ENCODE measurements at places on chromosomes 5 and 9.

- no peak for DNase-seq
Observed at GRCh38 chr5:53360811-53361210, 119.6 kb upstream of the FST start.

DNA sequence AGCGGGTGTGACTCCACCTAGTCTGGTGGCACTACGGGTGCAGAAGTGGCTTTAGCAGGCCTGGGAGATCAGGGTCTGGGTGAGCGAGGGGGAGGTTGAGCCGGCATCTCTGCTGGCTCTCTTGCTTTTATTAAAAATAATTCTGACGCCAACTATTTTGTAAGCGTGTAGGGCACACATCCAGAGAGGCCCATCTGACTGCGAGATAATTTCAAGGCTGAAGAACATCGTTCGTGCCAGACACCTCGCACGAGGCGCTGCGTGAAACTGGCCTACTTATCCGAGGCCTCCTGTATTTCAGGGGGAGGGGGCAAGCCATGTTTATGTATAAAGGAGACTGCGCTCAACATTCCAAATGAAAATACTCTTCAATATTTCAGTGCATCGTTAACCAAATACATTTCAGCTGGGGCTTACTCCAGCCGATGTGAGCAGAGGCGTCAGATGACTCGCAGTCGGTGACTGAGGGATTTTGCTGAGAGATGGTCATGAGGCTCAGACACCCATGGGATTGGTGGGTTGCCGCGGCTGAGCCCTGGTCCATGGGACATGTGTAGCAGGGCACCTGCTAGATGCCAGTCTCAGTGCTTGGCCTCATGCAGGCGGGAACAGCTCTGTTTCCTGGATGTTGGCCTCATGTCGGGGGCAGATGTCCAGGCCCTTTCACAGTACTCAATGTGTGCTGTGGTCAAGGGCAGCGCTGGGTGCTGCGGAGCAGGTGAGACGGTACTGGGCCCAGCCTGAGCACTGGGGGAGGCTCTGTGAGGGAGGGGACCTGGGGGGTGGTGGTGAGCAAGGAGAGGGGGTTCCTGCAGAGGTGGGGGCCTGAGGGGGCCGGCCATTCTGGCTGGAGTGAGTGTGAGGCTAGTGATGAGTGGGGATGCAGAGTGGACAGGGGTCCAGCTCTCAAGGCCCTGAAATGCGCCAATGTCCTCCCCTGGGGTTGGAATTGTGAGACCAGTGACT, 201.5 kb downstream of the DAB2IP start:
- DNase-seq, result no peak

- DNase-seq, result peak; percentile 56
Observed at GRCh38 chr5:146426853-146427618, 20.1 kb upstream of the TCERG1 start.

- DNase-seq, result no peak
Observed at GRCh38 chr9:135983208-135984071, 22.3 kb upstream of the UBAC1 start.

- peak; percentile 20 for DNase-seq
Observed at GRCh38 chr5:55657443-55657842, 54.7 kb downstream of the SLC38A9 start.
